ENCODE measurements at places on chromosomes 13 and 19. TPM values are rescaled to one million over a fixed set of nuclear protein-coding genes. Genes with fewer than 3 reads are reported as not detected.

Gene LILRA1
- total RNA-seq: not detected

Gene GPX4
- total RNA-seq: 243 TPM

Gene TIMM13
- 115 TPM for total RNA-seq

Gene MAST1
- 3.2 TPM for total RNA-seq

Gene ZNF433
- 0.37 TPM for total RNA-seq

- no peak for DNase-seq
Measured at GRCh38 chr13:33730619-33731018, 87.3 kb upstream of the RFC3 start.

DNA sequence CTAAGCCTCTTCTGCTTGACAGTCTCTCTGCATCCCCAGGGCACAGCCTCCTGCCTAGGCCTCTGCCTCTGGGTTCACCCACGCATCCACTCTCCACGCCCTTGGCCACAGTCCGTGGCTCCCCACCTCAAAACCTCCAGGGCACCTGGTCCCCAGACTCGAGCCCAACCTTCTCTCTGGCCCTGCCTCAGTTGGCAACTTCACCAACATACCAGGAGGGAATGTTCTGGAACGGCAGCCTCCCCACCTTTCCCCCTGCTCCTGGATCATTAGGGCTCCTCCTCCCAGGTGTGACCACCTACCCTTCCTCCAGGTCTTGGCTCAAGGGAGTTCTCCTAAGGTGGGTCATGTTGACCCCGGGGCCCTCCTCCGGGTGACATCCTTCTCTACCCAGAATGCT lies 69.1 kb downstream of the SOX1 start:
- no peak for DNase-seq

- DNase-seq: no peak
Measured at GRCh38 chr13:50268500-50268899, 253.3 kb downstream of the KCNRG start.

DNA sequence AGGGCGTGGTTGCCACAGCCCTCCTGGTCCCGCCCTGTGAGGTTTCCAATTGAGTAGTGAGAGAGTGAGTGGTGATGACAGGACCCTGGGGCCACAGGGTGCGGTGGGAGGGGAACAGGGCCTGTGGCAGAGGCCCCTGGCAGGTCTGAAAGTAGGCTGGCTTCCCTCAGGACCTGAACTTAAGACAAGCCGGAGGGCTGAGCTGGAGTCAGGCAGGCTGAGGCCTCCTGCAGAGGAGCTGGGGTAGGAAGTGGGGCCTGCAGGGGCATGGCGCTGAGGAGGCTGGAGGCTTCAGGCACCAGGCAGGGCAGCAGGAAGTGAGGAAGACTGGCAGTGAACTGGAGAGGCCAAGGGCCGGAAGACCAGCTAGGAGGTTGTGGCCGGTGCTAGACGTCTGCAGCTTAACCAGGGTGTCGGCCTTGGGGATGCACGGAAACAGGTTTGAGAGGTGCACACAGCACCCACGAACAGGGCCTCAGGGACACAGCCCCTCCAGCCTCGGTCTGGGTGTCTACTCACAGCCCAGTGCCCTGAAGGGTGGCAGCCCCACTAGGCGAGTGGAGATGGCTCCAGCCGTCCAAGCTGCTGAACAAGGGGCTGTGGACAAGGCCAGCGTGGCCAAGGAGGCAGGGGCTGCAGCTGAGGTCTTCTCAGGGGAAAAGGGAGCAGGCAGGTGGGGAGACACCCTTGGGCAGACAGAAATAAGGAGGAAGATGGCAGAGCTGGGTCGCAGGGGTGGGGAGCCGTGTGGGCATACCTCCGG lies 17.8 kb downstream of the POP4 start:
- DNase-seq: no peak

- DNase-seq: peak; percentile 56
Measured at GRCh38 chr13:72180253-72180952, 313.4 kb upstream of the DACH1 start.

DNA sequence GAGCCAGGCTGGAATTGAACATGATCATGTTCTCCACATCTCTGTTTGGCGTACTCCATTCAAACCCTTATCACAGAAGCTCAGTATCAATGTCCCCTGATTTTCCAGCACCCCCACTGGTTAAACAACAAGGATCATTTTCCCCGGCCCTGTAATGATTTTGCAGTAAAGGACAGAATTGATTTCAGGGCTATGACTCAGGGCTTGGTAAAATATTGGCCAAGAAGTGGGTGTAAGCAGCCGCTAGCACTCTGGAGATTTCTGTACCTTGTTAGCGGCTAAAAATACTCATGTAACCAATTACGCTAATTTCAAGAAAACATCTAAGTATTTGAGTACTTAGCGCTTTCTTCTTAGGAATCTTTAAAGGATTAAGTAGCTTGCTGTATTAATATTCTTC lies 69.5 kb upstream of the FNDC3A start:
- DNase-seq: no peak

- no peak for DNase-seq
Measured at GRCh38 chr19:47104680-47105079, 8.9 kb downstream of the ZC3H4 start.

DNA sequence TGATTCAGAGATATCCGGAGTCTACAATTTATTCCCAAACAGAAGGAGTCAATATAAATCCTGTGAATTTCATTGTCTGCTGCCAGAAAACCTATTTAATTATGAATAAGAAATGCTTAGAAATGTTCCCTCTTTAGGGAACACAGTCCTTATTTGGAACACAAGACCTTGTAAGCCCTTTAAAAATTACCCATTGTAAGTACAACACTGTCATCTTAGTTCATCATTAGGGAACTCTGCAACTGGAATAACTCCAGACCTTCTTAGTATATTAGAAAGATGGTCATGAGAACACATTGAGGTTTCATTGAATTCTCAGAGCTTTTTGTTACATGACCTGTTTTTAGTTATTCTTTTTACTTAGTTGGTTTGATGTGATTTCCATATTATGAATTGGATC lies 548.5 kb upstream of the KLF12 start:
- DNase-seq: no peak

GRCh38 chr13:113035213-113035800 lies 66.3 kb downstream of the MCF2L start:
- no peak for DNase-seq

DNA sequence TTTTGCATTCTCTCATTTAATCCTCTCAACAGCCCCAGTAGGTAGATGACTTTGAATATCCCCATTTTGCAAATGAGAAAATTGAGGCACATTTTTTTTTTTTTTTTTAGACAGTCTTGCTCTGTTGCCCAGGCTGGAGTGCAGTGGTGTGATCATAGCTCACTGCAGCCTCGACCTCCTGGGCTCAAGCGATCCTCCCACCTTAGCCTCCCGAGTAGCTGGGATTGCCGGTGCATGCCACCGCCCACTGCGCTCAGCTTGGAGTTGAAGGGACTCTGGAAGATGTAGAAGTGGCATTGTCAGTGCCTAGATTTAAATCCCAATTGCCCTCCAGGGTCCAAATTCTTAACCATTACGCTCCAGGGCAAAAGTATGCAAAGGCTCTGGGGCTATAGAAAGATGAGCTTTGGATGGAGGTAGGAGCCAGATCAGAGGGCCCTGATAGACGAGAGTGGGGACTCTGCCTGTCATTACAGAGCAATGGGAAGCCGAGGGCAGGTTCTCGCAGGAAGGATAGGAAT lies 813 bp upstream of the MCOLN1 start:
- DNase-seq: no peak

GRCh38 chr13:39682788-39683187 lies 27.3 kb downstream of the COG6 start:
- no peak for DNase-seq

DNA sequence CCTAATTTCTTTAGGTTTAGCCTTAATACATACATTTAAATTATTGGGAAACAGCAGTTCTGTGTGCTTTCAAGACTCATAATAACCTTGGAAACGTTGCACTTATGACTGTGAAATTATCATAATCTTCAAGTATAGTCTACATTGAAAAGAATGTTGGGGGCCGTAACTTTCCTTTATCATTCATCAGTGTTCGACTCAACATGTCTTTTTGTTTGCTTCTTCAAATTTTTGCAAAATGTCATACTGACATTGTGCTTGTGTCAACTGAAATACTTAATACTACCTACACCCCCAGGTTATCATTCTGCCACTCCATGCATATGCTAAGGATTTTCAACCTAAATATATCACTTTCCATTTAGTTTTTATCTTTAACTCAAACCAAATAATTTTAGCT lies 1562.9 kb downstream of the OLFM4 start:
- DNase-seq: no peak

- DNase-seq: no peak
Measured at GRCh38 chr13:100823448-100823847, 148.9 kb upstream of the TMTC4 start.

DNA sequence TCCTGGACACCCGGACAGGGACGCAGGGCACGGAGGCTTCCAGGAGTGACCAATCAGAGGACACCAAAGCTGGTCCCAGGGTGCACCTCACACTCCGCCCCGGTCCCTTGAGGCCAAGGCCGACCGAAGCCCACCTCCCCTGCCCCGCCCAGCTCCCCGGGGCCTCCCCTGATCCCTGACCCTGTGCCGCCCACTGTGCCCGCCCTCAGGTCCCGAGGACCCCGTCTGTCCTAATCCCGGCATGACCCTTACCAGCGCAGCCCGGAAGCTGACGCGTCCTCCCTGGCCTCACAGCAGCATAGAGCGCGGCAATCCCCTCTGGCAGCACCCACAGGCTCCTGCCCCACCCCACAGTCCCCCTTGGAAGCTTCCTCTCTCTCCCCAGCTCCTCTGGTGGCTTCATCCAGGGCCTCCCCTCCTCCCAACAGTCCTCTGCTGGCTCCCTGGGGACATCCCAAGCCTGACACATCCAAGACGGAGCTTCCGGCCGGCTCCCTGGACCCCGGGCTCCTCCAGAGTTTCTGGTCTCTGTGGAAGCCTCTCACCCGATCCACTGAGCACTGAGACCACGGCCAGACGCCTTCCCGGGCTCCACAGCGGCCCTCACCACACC lies 7.4 kb upstream of the CDC34 start:
- DNase-seq: no peak

GRCh38 chr19:8257052-8257443 lies 47.9 kb downstream of the CERS4 start:
- DNase-seq: no peak

DNA sequence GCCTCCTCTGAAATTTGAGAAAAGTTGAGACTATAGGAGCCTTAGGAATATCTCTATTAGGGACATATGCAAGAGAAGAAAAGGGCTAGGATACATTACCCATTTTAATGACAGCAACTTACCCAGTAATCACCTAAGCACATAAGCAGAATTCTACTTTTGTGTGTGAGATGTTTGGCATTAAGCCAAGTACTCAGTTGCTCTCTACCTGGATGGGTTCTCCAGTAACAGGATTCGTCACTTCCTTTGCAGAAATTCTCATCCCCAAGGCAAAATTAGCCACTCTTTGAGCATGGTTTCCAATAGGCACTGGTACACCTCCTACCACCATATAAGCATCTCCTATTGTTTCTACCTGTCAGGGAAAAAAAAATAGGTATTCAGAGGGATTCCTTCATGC lies 95.1 kb downstream of the C13orf42 start:
- DNase-seq: no peak

DNA sequence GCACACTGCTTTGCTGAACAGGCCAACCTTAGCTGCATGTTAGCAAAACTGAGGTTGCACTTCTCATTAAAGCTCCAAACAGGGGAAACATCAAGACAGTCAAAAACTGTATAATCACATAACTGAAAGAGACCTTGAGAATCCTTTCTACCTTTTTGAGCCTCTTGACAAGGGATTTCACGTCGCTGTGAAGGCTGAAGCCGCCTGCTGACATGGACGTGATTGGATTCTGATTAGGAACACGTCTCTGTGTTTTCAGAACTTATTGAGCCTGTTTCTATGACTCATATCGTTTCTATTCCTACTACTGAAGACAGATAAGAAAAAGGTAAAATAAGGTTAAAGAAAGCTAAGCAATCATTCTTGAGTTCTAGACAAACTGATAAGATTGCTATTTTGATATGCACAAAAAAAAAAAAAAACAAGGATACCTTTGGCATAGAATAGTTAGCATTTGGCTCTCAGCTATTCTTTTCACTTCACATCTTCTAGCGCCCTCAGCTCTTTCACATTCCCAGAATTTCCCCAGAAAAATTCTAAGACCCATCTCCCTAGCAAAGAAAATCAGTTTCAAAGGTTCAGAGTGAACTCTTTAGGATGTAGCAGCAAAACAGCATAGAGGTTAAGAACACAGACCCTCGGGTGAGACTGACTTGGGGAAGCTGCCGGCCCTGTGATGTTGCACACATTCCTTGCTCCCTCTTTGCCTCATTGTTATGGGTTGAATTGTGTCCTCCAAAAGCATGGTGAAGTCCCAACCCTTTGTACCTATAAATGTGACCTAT lies 81.6 kb downstream of the DOCK9 start:
- no peak for DNase-seq

- DNase-seq: no peak
Measured at GRCh38 chr13:111415246-111415645, 94.8 kb downstream of the TEX29 start.

GRCh38 chr19:33661336-33661735 lies 39.6 kb downstream of the CHST8 start:
- no peak for DNase-seq

- DNase-seq: peak; percentile 28
Measured at GRCh38 chr19:42529248-42529764, 1.0 kb upstream of the CEACAM1 start.

- no peak for DNase-seq
Measured at GRCh38 chr13:41997396-41997795, 36.5 kb upstream of the VWA8 start.

- DNase-seq: no peak
Measured at GRCh38 chr13:46359714-46360113, 27.3 kb downstream of the RUBCNL start.

- DNase-seq: no peak
Measured at GRCh38 chr13:96898646-96899254, 95.5 kb downstream of the OXGR1 start.

DNA sequence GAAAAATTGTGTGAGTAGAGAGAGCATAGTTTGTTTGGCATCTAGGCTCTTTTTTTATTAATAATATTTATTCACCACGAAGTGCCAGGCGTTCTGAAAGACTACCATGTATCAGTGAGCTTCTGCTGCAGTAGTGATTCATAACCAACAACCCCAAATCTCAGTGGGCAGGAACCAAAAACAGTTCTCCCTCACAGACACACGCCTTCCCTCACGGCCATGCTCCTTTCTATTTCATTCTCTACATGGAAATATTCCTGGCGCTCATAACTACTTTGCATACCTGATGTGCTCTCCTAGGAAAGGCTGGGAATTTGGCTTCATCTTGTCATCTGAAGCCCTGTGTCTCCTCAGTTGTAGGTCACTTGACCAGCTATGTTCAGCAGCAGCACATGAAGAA lies 26.6 kb upstream of the AMER2 start:
- DNase-seq: no peak

Data from HT1080 (cell line).